G401 (cell line): ENCODE measurements at places on chromosomes 16 and 17.

DNA sequence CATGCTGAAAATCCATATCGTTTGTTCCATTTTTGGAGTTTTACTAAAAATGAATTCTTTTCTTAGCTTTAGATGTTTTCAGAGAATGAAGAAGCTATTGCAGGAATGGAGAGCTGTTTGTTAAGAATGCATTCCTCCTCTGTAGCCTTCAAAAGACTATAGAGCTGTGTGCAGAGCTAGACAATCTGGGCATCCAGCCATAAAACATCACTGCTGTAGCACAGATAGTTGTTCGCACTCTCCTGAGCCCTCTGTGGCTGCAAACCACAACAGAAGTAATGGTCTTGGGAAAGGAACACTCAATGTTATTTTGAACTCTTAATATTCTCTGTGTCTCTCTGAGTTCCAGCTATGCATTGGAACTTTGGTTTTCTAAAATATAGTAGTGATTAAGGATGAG lies 4.9 kb downstream of the TNRC6C start:
- peak; percentile 76 for DNase-seq

- DNase-seq: no peak
These were observed 11.7 kb downstream of the LDHD start for GRCh38 chr16:75104836-75105235.

- no peak for DNase-seq
These were observed 29.3 kb downstream of the C17orf67 start for GRCh38 chr17:56804454-56804853.

GRCh38 chr17:13593757-13594156 lies 8.0 kb downstream of the HS3ST3A1 start:
- no peak for DNase-seq

GRCh38 chr17:68200689-68201417 lies 47.0 kb upstream of the AMZ2 start:
- peak; percentile 74 for DNase-seq

DNA sequence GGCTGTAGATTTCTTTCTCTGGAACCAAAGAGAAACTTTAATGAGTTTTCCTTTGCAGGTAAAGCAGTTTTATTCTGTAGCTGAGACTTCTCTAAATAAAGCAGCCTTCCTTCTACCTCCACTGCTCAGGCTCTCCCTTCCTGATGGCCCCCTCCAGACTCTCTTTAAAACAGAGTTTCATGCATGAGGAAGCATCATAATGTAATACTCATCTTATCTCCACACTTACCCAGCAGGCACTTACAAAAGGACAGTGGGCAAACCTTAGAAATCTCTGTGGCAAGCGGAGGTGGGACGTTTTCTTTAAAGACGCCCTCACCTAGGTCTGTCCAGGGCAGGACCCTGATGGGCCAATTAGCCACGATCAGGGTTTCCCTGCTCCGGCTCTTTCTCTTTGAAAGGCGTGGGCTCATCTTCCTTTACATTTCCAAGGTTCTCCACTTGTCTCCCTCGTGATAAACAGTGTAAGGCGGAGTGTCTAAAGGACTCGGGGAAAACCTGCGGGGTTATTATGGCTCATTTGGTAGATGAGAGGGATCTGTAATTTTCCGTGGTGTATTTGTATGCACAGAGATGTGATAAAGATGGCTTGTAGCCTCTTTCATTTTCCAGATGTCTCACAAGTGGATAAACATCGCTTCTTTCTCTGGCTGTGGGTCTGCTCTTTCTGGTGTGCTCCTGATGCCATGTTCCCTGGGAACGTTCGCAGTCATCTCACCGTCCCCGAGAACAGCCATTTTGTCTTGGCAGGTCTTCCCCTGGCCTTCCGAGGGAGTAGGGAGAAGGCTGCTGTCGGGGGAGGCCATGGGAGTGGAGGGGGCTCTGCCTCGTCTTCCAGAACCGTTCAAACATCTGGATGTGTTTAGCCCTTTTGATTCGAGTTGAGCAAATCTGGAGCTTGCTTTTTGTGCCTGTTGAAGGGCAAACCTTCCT lies 239.0 kb downstream of the CCDC182 start:
- DNase-seq: no peak

GRCh38 chr17:42067371-42068091 lies 17.1 kb upstream of the C17orf113 start:
- DNase-seq: peak; percentile 50

GRCh38 chr17:38982858-38983746 lies 15.9 kb upstream of the FBXO47 start:
- DNase-seq: peak; percentile 83

DNA sequence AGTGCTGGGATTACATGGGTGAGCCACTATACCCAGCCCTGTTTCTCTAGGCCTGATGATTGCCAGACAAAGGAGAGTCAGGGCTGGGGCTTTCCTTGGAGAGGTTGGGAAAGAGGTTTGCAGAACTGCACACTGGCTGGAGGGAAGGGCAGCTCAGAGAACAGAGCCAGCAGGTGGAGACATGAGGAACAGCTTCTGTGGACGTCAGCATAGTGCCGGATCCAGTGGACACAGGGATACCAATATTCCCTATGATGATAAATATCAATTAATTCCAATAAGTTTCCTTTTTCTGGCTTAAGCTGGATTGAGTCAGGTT lies 43.2 kb upstream of the SCNN1B start:
- DNase-seq: no peak

DNA sequence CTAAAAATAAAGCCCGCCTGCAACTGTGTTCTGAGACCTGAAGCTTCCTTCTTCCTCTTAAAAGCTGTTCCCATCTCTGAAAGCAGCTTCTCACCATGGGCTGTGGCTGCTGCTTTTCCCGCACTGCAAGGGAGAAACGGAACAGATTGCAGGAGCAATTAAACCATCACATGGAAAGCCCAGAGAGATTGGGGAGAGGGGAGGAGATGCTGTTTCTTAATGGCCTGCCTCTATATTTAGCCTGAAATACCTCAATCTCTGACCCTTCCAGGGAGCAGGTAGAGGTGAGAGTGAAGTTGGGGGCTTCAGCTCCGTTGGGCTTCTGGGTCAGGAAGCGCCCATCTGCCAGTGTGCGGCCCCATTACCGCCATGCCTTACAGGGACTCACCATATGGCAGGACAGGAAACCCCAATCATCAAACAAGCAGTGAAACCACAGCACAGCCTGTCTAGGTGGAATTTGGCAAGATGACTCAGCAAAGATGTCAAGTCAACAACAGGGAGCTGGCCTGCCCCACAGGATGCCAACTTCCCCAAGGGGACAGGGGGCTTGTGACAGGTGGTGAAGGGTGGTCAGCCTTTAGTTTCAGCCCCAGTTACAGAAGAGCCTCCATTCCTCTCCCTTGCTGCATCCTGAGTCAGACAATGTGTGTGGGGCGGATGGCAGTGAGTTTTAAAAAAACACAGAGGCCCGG lies 286.6 kb upstream of the CCL2 start:
- peak; percentile 89 for DNase-seq

GRCh38 chr17:72618001-72618509 lies 474.4 kb downstream of the SLC39A11 start:
- no peak for DNase-seq

- no peak for DNase-seq
These were observed 3.6 kb upstream of the HROB start for GRCh38 chr17:44137891-44138709.

GRCh38 chr17:57928928-57929327 lies 26.3 kb downstream of the CUEDC1 start:
- DNase-seq: no peak

DNA sequence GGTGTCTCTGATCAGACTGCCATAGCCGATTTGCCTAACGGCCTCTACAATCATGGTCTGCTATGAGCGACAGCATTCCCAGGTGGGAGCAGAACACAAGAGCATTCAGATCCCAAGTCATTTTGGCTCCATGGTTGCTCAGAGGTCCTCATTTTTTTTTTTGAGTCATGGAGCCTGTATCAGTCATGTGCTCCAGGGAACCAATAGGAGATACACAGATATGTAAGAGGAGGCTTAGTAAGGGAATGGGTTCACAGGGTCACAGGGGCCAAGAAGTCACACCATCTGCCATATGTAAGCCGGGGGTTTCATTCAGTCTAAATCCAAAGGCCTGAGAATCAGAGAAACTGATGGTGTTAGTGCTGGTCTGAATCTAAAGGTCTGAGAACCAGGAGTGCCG lies 36.8 kb downstream of the CPPED1 start:
- DNase-seq: no peak

GRCh38 chr17:82647593-82648164 lies 565 bp downstream of the WDR45B start:
- DNase-seq: no peak

DNA sequence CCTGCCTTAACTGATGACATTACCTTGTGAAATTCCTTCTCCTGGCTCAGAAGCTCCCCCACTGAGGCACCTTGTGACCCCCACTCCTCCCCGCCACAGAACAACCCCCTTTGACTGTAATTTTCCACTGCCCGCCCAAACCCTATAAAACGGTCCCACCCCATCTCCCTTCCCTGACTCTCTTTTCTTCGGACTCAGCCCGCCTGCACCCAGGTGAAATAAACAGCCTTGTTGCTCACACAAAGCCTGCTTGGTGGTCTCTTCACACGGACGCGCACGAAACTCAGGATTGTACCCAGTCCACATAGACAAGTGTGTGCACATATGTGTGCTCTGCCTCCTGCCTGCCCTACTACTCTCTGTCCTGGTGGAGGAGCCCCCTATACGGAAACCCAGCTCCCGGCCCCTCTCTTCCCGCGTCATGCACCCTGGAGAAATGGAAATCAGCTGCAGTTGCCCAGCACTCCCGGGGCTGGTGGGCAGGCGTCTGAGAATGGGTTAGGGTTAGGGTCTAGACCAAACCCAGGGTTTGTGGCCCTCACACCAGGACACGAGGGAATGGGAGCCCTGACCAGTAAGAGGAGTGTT lies 2.4 kb upstream of the RHBDF1 start:
- no peak for DNase-seq

DNA sequence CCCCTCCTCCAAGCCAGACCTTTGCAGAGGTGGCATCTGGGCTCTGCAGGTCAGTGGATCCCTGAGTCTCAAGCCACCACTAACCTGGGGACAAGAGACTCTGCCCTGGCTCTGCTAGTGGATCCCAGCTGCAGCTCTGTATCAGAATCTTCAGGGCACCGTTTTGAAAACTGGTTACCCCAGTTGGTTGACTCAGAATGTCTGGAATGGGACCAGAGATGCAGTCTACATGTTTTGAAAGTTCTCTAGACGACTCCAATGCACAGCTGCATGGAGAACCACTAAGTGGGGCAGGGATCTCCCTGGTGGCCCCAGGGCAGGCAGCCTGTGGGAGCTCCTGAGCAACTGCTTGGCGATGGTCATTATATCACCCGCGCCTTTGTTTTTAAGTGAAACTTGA lies 34.1 kb upstream of the ADORA2B start:
- no peak for DNase-seq

DNA sequence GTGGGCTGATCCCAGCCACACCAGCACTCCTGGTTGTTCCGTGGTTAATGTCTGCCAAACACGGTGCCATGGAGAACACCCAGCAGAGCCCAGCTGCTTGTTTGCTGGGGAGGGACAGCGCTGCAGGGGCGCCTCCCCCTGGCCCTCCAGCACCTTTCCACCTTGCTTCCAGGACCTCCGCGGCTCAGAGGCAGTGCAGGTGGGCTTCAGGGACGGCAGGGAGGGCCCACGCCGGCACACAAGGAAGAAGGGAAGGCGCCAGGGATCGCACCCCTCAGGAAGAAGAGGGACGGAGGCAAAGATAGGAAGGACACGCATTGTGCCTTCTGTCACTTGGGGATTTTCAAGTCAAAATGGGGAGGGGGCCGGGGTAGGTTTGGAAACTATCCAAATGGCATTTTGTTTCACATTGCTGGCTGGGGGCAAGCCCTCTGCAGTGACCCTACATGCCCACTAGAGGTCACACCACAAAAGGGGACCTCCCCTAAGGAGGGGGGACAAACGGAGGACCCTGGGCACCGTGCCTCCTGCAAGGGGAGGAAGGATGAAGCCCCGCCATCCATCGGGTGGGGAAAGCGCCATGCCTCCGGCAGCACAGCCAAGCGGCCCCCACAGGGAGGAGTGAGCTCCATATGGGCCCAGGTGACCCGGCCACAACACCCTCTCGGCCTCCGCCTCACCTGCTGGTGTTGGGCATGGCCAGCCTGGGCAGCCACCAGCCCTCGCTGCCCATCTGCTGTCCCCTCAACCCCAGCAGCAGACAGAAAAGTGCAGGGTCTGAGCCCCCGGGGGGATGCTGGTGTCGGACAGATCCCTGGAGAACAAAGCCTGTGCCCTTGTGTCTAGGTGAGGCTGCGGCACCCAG lies 7.5 kb upstream of the C16orf95 start:
- peak; percentile 83 for DNase-seq

GRCh38 chr16:56038564-56039098 lies 152.7 kb upstream of the GNAO1 start:
- no peak for DNase-seq

- no peak for DNase-seq
These were observed 202.0 kb downstream of the C16orf78 start for GRCh38 chr16:49575346-49576172.

DNA sequence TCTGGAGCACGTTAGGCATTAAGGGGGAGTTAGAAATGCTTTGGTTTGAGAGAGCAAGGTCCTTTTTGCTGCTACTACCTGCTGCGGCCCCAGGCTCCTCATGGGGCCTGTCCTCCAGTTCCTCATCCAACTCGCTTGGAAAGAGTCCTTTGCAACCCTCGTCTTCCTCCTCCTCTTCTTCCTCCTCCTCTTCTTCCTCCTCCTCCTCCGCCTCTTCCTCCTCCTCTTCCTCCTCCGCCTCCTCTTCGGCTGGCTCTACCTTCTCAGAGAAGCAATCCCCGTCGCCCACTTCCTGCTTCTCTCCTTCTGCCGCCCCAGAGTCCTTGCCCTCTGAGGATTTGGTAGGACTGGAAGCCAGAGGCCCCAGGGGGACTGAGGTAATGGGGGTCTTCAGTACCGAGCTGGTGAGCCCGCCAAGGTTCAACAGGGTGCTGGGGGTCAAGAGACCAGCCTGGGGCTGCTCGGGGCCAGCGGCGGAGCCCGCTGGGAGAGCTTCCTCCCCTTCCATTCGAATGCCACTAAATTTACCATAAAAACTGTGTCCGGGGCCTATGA lies 89.3 kb downstream of the ZFHX3 start:
- DNase-seq: no peak
